T-helper 2 cell treated with Interferon-gamma antibody and Interleukin-4, amounts not matched to agents 100 ng/mL and 5 ng/mL, for 36 hours (primary cell): ENCODE measurements at places on chromosomes 6 and 20. TPM values are rescaled to one million over a fixed set of nuclear protein-coding genes. Genes with fewer than 3 reads are reported as not detected.

The SAMD3 gene
- total RNA-seq, result 72.3 and 75.7 TPM in 2 replicates

The SNAI1 gene
- total RNA-seq, result 0.52 and 0.57 TPM in 2 replicates

The FOXQ1 gene
- not detected in 2 replicates for total RNA-seq

The LRRC73 gene
- total RNA-seq, result 0.16 and 0.32 TPM in 2 replicates

The PGC gene
- total RNA-seq, result not detected in 2 replicates

The HDGFL1 gene
- total RNA-seq, result not detected in 2 replicates

The LGSN gene
- 0.07 TPM in 1 of 2 replicates, not detected in the other for total RNA-seq

The OR2H1 gene
- total RNA-seq, result not detected in 2 replicates

The RHAG gene
- not detected in 2 replicates for total RNA-seq

The DACT2 gene
- total RNA-seq, result 0.09 and 0.14 TPM in 2 replicates

The SLC17A1 gene
- not detected in 2 replicates for total RNA-seq

The TBC1D22B gene
- total RNA-seq, result 16.5 and 16.9 TPM in 2 replicates
